ENCODE measurements at places on chromosomes 11 and 22.
A peak's percentile ranks its signal among the peaks of the same experiment; 100 is the strongest.

DNA sequence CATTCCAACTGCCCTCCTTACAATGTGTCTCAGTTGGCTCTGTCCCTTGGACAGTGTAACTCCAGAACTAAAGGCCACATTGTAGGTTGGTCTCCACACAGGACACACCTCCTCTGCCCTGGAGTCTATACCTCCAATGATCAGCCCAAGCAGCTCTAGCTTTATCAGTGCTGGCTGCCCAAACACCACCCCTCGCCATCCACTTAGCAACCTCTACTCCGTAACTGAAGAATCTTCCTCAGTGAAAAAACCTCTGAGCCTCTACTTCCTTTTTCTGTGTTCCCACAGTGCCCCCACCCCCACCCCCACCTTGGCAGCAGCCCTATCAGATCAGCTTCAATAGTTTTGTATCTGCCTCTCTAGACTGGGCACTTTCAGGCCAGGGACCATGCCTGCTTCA is 33.4 kb downstream of the SERPINH1 start:
- DNase-seq: no peak

GRCh38 chr11:96051820-96052219 is 127.9 kb upstream of the MTMR2 start:
- no peak for DNase-seq

DNA sequence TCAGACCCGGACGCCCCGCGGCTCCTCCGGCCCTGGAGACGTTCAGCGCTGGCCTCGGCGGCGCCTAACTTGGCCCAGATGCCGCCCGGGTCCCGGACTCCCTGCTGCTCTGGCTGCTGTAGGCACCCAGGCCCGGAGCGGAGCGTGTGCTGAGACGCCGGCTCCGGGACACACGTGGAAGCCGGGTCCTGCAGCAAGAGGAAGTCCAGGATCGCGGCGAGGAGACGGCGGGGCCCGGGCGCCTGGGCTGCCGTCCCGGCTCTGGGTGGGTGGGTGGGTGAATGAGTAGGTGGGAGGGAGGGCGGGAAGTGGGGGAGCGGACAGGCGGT is 223 bp downstream of the WT1 start:
- no peak for DNase-seq

- no peak for DNase-seq
These were observed 242.0 kb downstream of the TENM4 start for GRCh38 chr11:79198898-79199250.

GRCh38 chr11:64119700-64120099 is 46.2 kb downstream of the MACROD1 start:
- DNase-seq: no peak

- no peak for DNase-seq
These were observed 35.2 kb upstream of the P2RY2 start for GRCh38 chr11:73182824-73183321.

- no peak for DNase-seq
These were observed 22.7 kb downstream of the CBX7 start for GRCh38 chr22:39129746-39130145.

GRCh38 chr11:38130976-38131375 is 1532.9 kb upstream of the RAG2 start:
- DNase-seq: peak; percentile 61

DNA sequence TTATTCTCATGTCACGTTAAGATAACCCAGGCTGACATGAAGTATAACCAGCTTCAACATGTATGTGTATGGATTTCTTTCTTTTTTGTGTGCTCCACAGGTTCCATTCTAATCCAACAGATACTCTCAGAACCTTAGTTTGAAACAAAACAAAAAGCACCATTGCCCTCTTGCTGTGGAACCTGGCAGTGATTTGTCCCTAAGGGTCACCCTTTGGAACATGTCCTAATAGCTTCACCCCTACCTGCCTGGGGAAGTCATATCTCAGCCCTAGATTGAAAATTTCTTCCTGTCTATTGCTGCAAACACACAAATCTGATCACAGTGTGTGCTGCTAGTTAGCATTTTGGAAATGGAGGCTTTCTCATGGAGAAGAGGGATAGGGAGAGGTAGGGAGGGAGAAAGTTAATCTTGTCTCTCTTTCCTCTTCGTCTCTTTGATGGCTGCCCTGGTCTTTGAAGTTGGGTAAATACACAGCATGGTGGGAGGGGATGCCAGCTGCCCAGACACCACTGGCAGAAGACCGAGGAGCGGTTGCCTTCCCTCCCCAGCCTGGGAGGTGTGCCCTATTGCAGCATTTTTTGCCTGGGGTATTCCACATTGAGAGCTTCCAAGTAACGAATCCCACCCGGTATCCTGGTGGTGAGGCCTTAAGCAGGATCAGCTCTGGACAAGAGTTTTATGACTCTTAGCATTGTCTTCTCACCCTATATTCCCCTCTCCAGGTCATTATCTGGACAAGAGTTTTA is 11.6 kb upstream of the CADM1 start:
- DNase-seq: no peak

DNA sequence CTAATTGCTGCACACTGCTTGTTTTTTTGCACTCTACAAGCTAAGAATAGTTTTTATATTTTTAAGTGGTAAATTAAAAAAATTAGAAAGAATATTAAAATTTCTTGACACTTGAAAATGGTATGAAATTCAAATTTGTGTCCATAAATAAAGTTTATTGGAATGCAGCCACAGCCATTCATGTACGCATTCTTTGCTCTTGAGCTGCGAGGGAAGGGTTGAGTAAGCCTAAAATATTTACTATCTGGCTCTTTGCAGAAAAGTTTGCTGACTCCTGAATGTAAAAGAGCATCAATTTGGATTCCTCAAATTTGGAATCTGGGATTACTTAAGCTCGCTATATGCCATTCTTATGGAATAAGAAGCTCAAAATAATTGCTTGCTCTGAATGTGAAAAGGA is 3.4 kb upstream of the ADAMTS8 start:
- no peak for DNase-seq

GRCh38 chr22:24819911-24820461 is 14.0 kb downstream of the SGSM1 start:
- peak; percentile 61 for DNase-seq

GRCh38 chr11:1117992-1118391 is 39.8 kb upstream of the MUC5AC start:
- no peak for DNase-seq

GRCh38 chr11:65479184-65480145 is 19.4 kb upstream of the MALAT1 start:
- peak; percentile 96 for DNase-seq

DNA sequence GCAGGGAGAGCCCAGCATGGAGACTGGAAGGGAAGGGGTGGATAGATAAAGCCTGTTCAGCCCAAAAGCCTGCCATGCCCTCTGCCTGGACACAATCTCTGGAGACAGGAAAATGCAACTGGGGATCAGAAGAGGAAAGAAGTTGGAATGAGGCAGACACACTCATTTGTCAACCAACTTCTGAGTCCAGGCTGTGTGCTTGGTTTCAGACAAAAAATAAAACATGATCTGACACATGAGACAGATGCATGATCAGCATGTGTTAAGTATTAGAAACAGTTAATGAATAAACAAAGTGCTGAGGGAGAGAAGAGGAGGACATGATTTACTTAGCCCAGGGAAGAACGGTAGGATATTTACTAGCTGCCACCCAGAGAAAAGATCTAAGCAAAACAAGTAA is 839 bp downstream of the LRRN4CL start:
- DNase-seq: no peak
